ENCODE measurements at places on chromosomes 4 and X.

- no peak for DNase-seq
These were observed 59.2 kb upstream of the ZC4H2 start for GRCh38 chrX:65035446-65035770.

DNA sequence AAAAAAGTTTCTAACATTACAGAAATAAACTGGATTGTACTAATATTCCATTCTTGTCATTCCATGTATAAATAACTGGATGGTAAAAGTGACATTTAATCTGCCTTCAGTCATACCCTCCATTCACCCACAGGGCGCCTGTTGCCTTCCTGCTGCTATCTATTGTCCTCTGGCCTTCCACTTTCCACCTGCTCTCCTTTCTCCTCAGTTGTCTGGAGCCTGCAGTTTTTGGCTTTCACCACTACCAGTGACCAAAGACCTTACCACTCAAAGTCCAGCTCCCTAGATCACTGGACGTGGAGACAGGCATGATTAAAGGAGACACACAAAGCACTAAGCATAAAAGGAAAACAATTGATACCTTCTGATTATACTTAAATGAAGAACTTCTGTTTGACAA is 46.2 kb upstream of the NHS start:
- DNase-seq = no peak

DNA sequence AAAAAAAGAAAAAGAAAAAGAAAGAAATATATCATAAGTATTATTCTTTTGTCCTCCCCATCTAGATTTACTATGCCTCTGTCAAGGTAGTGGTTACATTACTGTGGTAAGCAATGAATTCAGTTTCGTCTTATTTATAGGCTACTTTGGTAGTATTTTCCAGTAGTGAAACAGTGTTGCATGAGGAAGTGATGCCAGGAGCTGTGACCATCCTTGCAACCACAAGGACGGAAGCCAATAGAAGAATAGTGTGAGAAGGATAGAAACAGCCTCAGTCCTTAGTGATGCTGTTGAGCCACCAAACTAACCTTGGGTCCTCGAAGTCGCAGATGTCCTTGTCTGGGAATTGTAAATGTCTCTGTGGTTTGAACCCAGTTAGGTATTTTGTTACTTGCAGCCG is 328.5 kb downstream of the PPP3CA start:
- DNase-seq = no peak

GRCh38 chr4:70945046-70945445 is 42.9 kb downstream of the MOB1B start:
- no peak for DNase-seq

DNA sequence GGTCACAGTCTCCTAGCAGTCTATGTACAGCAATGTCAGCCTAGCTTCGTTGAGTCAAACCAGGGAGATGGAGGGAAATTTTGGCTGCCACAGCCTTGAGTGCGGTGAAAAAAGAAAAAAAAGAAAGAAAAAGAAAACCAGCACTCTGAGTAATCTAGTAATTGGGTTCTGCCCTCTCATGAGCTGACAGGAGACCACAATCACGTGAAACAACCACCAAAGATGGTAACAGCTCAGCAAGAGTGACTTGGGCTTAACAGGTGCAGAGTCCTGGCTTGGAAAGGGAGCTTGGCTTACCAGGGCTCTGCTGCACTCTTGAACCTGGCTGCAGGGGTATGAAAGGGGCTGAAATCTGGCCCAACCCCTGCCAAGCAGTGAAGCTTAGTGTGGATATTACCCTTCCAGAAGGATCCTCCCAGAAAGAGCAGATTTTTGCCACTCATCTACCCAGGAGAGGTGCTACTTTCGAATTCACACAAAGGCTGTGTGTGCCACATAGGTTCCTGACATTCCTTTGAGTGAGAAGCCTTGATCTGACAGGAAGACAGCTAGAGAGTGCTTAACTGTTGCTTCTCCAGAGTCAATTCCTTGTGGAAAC is 350.3 kb downstream of the PTTG2 start:
- DNase-seq = no peak

GRCh38 chrX:134171661-134172587 is 65.1 kb upstream of the CCDC160 start:
- no peak for DNase-seq

- DNase-seq = no peak
These were observed 60.4 kb upstream of the IRF2 start for GRCh38 chr4:184534511-184535391.

DNA sequence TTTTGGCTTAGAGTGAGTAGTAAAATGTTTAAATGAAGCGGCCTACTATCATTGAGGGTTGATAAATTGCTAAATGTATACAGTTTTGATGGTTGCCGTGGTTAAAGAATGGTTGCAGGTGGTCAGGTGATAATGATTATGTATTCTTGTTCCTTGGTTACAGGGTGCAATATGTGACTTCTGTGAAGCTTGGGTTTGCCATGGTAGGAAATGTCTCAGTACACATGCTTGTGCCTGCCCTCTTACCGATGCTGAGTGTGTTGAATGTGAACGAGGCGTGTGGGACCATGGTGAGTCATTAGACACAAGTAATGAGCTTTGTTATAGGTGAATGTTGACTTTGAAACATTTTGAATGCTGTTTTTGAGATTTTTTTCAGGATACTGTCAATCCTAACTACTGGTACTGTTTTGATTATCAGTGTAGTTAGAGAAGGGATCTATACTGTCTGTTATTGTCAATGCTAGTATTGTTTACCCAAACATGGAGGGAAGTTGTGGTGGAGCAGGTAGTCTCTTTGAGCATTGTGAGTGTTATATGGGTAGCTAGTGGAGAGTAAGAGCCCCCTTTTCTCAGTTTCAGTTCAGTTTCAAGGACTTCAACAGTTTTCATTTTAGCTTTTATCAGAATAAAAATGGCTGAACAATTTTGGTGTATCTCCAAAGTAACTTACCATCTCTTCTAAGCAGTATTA is 8.9 kb downstream of the ZNF330 start:
- DNase-seq = no peak

DNA sequence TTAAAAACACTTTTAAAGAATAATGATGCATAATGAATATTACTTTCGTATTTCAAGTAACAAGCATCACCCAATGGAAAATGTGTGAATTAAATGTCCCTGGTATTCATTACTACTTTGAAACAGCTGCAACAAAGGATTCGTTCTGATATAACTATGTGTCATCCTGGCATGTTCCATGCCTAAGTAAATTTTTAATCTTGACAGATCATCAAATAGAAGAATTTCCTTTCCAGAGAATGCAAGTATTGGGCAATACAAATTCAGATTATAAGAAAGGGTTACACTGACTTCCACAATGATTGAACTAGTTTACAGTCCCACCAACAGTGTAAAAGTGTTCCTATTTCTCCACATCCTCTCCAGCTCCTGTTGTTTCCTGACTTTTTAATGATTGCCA is 105.3 kb downstream of the SPCS3 start:
- DNase-seq = no peak

DNA sequence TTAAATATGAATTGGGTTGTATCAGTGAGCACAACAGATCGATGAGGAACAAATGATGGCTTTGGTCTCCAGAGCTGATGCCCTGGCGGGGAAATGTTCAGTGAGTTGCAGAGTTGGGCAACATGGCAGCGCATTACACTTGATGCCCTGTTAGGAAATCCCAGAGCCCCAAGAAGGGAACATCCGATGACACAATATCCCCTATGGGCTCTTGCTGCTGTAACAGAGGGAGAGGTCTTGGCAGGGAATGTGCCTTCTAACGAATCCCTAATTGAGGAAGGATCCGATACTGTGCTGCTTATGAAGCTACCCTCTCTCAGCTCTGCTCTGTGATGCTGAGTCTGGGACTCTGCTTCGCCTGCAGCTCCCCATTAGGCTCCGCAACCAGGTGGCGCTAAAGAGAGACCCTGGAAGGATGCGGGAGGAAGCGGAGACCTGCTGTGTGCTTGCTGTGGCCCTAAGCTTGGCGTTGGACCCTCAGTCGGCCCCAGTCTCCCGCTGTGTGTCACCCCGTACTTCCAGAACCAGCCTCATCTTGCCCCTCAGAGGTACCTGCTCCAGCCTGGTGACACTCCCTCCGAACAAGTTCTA is 38.9 kb downstream of the PDHA1 start:
- DNase-seq = no peak
